ENCODE measurements at places on chromosomes 5 and 9.

- DNase-seq = no peak
These were observed 118.5 kb downstream of the GNAQ start for GRCh38 chr9:77912895-77913693.

DNA sequence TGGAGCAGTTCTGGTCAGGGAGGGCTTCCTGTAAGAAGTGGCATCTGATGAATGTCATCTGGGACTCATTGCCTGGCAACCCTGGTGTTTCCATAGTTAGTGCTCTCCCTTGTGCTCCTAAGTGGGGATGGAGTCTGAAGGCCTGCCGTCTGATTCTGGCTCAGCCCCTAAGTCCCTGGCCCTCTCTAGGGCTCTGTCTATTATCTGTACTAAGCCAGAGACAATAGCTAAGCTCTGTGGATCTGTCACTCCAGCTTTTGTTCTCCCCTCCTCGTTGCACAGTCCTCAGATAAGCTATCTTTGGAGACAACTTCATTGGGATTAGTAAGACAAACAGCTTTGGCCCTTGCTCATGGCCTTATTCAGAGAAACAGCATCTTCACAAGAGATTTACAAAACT, 30.6 kb upstream of the TTC1 start:
- no peak for DNase-seq

DNA sequence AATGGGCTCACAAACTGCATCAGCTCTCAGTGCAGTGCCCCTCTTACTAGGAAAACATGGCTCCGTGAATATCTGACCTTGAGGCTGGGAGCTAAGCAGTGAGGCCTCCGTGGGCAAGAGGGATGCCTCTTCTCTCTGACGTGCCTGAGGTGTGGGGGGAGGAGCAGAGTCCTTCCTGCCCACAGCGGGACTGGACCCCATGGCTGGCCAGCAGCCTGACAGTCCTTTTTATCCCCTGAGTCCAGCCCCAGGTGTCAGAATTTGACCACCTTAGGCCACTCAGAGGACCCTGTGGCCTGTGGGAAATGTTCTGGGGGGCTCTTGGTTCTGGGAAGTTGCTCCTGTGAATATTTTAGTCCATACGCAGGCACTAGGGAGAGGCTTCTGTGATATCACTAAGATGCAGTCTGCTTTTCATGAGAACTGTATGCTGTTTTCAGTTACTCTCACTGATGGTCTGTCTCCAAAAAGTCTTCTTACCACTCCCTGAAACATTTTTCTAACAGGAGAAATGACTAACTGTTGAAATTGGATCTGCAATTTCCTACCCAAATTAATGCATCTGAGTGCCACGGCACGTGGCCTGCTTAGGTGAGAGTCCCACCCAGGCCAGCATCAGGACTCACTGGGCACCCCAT, 23.4 kb downstream of the ANGPTL2 start:
- no peak for DNase-seq

- DNase-seq = no peak
These were observed 155.5 kb downstream of the TENT4A start for GRCh38 chr5:6868575-6869215.

DNA sequence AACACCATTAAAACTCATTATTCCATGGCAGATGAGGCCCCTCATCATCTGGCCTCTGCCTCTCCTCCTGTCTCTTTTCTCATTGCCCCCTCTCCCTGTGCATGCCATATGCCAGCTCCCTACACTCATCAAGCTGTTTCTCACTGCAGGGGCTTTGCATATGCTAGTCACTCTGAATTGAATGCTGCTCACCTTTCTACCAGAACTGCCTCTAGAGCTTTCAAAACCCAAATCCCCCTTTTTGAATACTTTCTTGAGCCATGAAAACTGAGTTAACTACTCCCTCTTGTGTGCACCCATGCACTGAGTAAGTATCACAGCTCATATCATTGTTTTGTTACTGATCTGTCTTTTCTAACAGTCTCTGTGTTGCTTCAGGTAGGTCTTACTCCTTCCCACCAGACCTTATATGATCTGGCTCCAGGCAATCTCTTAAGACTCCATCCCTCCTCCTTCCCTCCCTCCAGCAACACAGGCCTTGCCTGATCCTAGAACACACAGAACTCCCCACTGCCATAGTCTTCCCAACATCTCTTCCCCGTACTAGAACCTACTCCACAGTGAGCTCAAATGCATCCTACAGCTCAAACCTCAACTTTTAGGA, 60.5 kb downstream of the ASTN2 start:
- DNase-seq = no peak

- no peak for DNase-seq
These were observed 96.1 kb upstream of the IER5L start for GRCh38 chr9:129273941-129274684.

GRCh38 chr9:18190671-18191374, 283.1 kb upstream of the ADAMTSL1 start:
- no peak for DNase-seq

DNA sequence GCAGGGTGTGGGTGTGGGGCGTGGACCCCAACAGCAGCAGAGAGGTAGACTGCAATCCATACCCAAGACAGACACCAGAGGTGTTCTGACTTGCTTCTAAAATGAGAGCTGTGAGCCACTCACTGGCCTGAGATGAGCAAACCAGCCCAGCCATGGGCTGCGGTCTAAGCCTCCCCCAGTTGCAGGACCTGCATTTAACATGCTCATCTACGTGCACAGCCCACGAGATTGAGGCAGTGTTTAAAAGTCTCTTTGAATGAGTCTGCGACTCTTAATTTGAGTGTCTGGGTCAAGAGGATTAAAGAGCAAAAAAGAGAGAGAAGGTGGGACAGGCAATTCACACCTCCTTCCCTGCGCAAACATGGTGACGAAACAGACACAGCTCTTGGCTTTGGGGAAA, 5.9 kb downstream of the SURF4 start:
- peak; percentile 54 for DNase-seq

DNA sequence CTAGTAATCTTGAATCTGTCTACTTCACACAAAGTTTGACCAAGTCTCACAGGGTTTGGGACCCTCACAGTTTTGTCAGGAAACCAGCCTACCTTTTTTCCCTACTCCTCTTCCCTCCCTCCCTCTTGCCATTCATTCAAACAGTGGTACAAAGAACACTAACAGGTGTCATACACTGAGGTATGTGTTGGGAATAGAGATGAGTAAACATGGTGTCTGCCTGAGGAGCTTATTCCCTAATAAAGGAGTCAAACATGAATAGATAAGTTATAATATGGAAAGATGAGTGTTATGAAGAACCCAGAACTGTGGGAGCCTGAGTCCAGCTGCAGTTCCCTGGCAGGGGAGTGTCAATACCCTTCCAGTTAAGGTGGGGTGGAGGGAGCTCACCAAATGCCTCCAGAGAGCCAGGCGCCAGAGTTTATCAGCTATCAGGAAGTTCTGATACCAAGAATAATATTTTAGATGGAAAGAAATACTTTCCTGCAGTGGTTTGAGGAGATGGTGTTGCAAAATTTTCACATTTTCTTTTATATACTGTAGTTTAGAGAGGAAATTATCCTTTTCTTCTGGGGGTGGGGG, 183.4 kb upstream of the NR3C1 start:
- DNase-seq = no peak

DNA sequence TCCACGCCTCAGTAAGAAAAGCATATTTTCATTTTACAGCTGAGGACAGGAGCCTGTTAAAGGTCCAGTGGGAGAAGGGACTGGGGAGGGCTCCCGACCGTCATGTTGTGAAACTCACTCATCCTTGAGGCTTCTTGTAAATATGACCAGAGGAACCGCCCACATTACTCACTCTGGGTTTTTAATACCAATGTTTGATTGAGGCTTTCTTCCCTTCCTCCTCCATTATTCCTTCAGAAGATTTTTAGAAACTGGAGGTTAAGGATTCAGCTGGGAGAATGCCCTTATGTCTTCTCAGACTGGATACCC, 61.4 kb upstream of the GLRX start:
- no peak for DNase-seq

GRCh38 chr9:83477120-83477519, 61.1 kb downstream of the FRMD3 start:
- DNase-seq = no peak

GRCh38 chr9:98202252-98202651, 9.8 kb upstream of the CORO2A start:
- DNase-seq = no peak

DNA sequence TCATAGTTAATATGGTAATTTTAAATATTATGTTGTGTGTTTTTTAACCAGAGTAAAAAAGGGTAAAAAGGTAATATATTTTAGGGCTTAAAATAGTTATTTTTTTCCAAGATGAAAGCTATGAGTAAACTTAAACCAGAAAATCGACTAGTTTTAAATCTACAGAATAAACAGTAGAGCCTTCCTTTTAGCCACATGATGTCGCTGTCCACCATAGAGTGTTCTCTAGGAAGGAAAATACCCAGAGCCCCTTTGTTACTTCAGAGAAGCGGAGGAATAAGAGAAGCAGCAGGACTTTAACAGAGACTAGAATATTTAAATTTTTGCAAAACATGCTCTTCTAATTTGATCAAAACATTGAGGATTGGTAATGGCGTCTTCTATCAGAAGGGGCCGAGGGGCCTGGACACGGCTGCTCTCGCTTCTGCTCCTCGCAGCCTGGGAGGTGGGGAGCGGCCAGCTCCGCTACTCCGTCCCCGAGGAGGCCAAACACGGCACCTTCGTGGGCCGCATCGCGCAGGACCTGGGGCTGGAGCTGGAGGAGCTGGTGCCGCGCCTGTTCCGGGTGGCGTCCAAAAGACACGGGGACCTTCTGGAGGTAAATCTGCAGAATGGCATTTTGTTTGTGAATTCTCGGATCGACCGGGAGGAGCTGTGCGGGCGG, at the start of gene PCDHA2:
Gene PCDHA2 (plus strand): TSS at position 258 of the 664 bp plus-strand sequence.
- DNase-seq = no peak

GRCh38 chr9:132032238-132032950, 47.3 kb downstream of the MED27 start:
- DNase-seq = no peak

DNA sequence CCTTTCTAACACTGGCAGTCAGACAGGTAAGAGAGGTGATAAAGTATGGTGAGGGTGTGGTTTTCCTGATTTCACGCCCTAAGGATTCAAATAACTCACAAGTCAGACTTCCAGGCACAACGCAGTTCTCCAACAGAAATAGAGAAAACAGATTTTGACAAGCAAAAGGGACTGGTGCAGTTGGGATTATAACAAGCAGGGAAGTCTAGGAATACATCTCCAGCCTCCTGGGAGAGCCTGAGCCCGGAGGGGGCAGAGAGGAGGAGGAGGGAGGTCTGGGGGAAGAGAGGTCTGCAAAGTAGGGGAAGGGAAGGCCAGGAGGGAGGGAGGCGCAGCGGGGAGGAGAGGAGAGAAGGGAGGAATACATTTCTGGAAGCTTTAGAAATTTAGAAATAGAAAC, 1.6 kb downstream of the CMBL start:
- DNase-seq = no peak

DNA sequence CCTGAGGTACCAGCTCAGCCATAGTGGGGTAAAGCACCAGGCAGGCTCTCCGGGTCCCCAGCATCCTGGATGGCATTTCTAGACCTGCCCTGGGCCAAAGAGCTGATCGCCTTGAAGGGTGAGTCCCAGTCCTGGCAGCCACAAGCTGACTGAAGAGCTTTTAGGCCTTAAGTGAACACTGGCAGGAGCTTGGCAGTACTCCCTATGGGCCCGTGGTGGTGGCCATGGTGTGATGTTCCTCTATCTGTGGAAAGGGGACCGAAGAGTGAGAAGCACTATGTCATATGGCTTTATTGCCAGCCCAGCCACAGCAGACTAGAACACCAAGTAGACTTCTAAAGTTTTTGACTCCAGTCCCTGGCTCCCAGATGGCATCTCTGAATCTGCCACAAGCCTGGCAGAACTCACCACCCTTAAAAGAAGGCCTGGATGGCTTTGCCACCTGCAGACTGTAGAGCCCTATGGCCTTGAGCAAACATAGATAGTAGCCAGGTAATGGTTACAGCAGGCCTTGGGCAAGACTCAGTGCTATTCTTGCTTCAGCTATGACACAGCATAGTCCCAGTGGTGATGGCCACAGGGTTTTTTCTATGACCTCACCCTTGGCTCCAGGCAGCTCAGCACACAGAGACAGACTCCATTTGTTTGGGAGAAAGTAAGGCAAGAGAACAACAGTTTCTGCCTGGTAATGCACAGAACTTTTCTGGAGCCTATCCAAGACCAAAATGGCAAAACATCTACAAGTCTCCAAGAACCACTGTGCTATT, 801.5 kb upstream of the DMAC1 start:
- DNase-seq = no peak

GRCh38 chr9:18775930-18776329, 257.1 kb downstream of the SAXO1 start:
- DNase-seq = no peak

DNA sequence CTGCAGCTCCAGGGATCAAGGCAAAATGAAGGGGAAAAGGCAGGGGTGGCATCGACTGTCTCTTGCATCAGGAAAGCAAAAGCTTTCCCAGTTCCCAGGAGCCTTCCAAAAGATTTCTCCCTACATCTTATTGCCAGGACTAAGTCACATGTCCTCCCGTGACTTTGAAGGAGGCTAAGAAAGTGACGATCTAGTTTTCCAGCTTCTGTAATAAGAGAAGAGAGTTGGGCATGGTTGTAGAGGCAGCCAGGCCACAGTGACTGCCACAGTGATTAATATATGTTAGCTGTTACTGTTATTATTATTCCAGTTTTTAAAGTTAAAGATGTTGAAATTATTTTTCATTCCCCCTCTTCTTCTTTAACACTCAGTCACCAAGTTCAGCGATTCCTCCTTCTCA, 77.1 kb downstream of the RMI1 start:
- no peak for DNase-seq

DNA sequence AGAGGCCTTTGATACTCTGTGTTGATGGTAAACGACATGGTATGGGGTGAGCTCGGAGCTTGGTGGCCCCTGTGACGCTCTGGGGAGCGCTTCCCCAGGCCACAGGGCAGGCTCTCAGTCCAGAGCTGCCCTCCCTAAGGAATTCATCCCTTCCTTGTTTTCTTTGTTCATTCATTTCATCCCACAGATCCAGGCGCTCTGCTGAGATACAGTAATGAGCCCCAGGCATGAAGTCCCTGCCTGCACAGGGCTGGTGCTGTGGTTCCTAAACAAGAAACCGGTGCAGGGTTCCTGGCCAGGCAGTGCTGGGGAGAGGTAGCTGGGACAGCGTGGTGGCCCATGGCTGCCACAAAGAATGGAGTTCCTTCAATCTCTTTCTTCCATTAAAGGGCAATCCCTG, 14.4 kb downstream of the NEK6 start:
- no peak for DNase-seq

GRCh38 chr9:129650680-129651235, 8.8 kb upstream of the ASB6 start:
- DNase-seq = no peak

- DNase-seq = no peak
These were observed 596.1 kb downstream of the ELAVL2 start for GRCh38 chr9:23229890-23230317.

DNA sequence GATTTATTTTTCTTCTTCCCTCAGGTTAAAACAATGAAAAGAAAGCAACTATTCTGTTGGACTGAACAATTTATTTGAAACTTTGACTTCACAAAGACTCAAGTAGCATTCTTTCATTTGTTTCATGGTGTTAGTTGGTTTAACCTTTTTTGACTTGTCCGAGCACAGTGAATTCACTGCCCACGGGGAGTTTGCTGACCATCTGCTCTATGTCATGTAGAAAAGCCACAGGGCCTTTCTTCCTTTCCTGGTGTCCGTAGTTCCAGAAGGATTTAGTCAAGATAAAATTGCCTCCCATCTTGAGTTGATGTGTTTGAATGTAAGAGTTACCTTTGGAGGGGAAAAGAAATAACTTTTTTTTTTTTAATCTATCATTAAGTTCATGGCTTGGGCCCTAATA, 55.1 kb upstream of the ZNF608 start:
- DNase-seq = no peak

- DNase-seq = no peak
These were observed 23.1 kb downstream of the NIM1K start for GRCh38 chr5:43215073-43215631.

All from activated naive CD4-positive, alpha-beta T cell treated with Interleukin-2 at 50 U/mL for 16 hours (primary cell).